ENCODE measurements at places on chromosomes 7 and 10.

DNA sequence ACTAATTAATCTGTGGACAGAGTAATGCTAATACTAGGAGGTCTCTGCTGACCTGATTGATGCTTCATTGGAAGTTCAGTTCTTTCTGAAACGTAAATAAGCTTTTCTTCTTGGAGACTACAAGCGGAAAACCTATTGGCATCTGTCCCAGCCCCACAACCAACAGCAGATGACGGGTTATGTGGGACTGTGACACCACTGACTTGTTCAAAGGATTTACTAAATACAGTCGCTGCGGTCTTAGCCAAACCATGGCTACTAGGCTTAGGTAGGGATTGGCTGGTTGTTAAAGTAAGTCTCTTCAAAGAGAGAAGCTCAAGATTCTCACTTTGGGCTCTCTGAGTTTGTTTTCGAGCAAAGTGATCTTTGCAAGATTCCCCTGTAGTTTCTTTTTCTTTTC, 68.3 kb downstream of the HYCC1 start:
- no peak for DNase-seq

- no peak for DNase-seq
Measured at GRCh38 chr7:93877742-93878141, 12.8 kb downstream of the TFPI2 start.

GRCh38 chr7:120996333-120996987, 7.9 kb downstream of the CPED1 start:
- DNase-seq = peak; percentile 91

GRCh38 chr7:1226186-1226901, 6.3 kb upstream of the UNCX start:
- no peak for DNase-seq

- no peak for DNase-seq
Measured at GRCh38 chr7:55189878-55190436, 171.1 kb downstream of the EGFR start.

GRCh38 chr7:70665997-70666396, 465.9 kb upstream of the GALNT17 start:
- DNase-seq = no peak

DNA sequence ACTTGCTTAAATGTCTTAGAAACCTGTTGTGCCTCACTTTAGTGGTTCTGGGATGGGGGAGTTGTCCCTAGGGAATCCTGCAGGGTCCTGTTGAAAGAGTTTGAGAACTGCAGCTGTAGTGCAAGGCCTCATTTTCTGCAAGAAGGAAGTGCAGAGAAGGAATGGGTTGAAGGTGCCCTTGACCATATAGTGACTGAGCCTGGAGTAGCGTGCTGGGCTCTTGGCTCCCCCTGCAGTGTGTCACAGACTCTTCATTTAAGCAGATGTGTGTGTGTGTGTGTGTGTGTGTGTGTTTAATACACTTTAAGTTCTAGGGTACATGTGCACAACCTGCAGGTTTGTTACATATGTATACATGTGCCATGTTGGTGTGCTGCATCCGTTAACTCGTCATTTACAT, 92.2 kb downstream of the GRK5 start:
- no peak for DNase-seq

GRCh38 chr7:97873606-97874005, 1.4 kb upstream of the ASNS start:
- DNase-seq = no peak

DNA sequence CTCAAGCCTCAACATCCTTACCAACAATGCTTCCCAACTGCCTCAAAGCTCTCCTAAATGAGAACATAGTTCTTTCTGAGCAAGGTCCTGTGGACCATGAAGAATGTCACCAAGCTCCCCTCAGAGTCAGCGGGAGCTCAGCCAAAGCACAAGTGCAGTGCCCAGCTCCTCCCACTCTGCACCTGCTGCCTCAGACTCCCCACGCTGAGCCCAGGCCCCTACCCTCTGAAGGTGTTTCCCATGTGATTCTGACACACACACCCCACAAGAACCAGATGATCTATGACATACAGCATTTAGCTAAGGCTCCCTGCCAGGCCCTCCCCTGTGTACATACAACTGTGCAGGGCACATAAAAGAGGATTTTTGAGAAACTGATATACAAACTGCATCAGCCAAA, 19.2 kb downstream of the ERCC6 start:
- no peak for DNase-seq

DNA sequence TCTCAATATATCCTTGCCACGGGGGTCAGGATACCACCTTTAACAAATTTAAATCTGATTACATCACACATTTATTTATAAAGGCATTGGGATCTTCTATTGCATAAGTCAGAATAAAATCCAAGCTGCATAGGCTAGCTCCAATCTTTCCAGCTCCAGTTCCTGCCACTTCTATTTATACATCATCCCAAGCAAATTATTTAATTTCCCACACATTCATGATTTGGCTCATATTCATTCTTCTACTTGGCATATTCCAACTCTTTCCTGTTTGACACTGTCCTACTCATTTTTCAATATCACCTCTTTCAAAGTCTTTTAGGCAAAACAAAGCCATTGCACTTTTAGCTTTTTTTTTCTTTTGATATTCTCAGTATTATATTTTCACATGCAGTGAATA, 579.0 kb upstream of the FZD8 start:
- no peak for DNase-seq

DNA sequence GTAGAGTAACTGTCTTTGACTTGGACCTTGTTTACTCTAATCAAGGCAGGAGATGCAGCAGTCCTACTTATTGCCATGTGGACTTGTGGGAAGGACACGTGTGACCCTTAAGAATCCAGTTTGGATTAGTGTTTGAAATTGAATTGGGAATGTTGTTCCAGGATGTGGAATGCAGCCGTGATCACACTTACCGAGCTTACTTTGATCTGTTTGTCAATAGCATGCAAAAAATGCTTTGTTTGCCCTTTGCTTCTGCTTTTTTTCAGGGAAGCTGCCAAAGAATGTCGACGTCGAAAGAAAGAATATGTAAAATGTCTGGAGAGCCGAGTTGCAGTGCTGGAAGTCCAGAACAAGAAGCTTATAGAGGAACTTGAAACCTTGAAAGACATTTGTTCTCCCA, 84.7 kb downstream of the CREM start:
- no peak for DNase-seq

GRCh38 chr10:69051710-69052487, 36.0 kb upstream of the SRGN start:
- DNase-seq = no peak

GRCh38 chr7:120933475-120933874, 17.1 kb upstream of the ING3 start:
- no peak for DNase-seq

GRCh38 chr7:95493247-95493646, 7.5 kb downstream of the ASB4 start:
- DNase-seq = peak; percentile 41

GRCh38 chr7:13904689-13905088, 84.8 kb downstream of the ETV1 start:
- peak; percentile 24 for DNase-seq

GRCh38 chr10:110074298-110074697, 66.5 kb downstream of the ADD3 start:
- no peak for DNase-seq

- DNase-seq = no peak
Measured at GRCh38 chr7:76338298-76339084, 20.3 kb downstream of the YWHAG start.

DNA sequence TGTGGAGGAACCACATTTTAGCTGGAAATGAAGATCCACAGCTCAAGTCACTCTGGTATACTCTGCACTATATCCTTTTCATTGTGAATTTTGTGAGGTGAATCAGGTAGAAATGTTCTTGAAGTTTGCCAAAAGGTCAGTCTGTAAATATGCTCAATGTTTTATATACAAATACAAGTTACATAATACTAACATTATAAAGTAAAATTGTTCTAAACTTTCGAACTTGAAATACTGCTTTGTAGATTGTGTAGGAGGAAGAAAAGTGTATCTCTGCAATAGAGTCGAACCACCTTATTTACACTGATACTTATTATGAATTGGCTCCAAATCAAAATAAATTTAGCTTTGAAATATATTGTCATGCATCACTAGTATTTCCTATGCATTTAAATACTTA, 7.0 kb downstream of the MIOS start:
- no peak for DNase-seq

DNA sequence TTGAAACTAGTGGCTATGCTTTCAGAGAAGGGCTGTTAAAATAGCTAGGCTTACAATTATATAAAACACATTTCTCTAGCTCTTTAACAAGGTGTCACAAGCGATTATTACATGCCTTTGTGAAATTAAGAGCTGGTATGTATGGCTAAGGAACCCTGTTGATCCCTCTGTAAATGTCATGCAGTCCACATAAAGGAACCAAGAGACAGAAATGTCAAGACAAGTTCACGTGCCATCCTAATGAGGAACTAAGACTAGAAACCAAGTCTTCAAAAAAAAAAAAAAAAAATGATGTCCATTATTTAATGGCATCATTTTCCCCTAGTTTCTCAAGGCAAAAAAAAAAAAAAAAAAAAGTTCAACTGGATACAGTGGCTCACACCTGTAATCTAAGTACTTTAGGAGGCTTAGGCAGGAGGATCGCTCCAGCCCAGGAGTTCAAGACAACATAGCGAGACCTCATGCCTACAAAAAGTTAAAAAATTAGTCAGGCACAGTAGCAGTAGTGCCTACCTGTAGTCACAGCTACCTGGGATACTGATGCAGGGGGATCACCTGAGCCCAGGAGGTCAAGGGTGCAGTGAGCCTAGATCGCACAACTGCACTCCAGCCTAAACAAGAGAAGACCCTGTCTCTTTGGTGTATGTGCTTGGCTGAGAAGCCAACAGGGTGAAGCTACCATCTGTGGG, 63.4 kb downstream of the SRPK2 start:
- no peak for DNase-seq

- DNase-seq = no peak
Measured at GRCh38 chr7:88635149-88635548, 124.4 kb upstream of the ZNF804B start.

- DNase-seq = peak; percentile 40
Measured at GRCh38 chr7:70695795-70696083, 436.2 kb upstream of the GALNT17 start.

DNA sequence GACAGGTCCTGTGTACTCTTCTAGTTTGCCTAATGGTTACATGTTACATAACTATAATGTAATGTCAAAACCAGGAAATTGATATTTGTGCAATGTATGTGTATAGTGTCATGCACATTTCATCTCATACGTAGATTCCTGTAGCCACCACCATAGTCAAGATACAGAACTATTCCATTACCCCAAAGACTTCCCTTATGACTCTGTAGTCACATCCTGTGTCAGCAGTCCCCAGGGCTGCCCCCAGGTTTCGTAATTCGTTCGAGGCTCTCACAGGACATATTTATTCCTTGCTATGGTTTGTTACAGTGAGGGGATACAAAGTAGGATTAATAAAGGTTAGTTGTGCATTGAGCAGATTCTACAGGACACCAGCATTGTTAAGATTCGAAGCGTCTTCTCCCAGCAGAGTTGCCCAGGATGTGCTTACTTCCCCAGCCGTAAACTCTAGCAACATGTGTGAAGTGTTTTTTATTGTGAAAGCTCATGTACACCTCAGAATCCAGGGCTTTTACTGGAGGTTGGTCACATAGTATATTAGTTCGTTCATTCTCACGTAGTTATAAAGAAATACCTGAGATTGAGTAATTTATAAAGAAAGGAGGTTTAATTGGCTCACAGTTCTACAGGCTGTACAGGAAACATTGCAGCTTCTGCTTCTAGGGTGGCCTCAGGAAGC, 18.6 kb downstream of the RABGEF1 start:
- DNase-seq = no peak

- DNase-seq = no peak
Measured at GRCh38 chr10:31702005-31702404, 226.6 kb downstream of the ARHGAP12 start.

DNA sequence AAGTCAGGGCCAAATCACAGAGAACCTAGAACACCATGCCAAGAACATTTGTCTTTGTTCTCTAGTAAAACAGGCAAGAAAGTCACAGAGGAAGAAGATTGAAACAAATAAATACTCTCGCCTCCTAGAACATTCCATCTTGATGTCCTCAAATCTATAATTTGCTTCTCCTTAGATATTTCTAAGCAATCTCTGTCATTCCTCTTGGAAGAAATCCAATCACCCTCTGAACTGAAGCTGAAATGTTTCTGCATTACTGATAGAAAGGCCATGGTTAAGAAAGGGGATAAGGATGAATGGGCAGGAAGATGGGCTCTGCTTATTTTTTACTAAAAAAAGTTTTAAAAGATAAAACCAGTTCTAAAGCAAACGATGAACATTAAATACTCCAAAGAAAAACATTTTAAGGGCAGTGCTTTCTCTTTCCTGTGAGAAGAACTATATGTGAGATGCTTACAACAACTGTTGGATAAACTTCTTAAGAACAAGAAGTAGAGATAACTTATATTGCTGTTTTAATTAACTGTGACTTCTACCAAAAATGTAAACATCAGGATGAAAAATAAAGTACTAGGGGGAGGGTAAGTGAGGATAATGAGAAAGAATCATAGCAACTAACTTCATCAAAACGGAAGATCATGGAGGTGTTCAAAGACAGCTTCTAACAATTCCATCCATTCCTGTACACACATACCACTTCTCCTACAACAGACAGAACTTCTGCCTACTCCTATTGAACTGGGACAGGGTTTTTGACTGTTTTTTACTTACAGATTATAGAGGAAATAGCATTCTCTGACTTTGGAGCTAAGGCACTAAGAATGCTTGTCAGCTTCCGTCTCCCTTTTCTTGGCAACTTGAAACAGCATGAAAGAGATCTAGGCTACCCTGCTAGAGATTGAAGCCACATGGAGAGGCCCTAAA, 153.0 kb upstream of the LRRTM3 start:
- DNase-seq = peak; percentile 17

DNA sequence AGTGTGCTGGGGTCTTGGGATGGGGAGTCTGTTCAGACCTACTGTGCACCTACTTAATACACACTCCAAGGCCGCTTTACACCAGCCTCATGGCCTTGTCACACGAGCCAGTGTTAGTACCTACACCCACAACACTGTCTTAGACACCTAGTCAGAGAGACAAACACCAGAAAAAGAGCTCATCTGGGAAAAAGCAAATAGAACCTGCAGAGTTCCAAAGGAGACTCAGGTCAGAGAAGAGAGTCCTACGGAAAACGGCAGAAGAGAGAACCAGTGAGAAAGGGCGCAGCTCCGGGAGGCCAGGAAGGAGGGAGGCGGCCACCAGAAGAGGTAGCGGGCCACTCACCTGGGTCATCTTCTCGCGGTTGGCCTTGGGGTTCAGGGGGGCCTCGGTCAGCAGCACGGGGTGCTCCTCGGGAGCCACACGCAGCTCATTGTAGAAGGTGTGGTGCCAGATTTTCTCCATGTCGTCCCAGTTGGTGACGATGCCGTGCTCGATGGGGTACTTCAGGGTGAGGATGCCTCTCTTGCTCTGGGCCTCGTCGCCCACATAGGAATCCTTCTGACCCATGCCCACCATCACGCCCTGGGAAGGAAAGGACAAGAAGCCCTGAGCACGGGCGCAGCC, 105.3 kb upstream of the TNRC18 start:
- no peak for DNase-seq
